ENCODE measurements at places on chromosomes 3 and 15.

DNA sequence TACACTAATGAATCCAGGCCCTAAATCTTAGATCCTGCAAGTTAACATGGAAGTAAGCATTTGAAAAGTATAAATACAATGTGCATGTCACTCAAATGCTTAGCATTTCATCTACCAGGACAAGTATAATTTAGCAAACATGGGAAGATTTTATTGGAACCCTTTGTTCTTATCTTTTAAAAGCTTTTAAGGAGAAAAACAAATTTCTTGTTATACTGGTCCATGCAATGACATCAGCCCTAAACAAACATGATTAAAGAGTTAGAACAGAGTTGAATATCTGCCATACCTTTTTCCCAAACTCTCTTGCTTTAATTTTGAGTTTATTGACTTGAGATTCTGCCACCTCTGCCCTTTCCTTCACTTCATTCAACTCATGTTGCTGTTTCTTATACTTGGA, 87.0 kb downstream of the HHLA2 start:
- H3K27ac ChIP-seq, result no peak overlapping the region
- H3K4me1 ChIP-seq, result no peaks in the 10 kb centered on the region
- H3K27me3 ChIP-seq, result no peaks in the 10 kb centered on the region
- no peak for DNase-seq

GRCh38 chr15:56699743-56700142, 33.6 kb downstream of the ZNF280D start:
- H3K27ac ChIP-seq, result no peak overlapping the region
- no peaks in the 10 kb centered on the region for H3K4me1 ChIP-seq
- no peak for DNase-seq
- no peaks in the 10 kb centered on the region for H3K27me3 ChIP-seq
- no peak overlapping the region for H3K4me3 ChIP-seq

DNA sequence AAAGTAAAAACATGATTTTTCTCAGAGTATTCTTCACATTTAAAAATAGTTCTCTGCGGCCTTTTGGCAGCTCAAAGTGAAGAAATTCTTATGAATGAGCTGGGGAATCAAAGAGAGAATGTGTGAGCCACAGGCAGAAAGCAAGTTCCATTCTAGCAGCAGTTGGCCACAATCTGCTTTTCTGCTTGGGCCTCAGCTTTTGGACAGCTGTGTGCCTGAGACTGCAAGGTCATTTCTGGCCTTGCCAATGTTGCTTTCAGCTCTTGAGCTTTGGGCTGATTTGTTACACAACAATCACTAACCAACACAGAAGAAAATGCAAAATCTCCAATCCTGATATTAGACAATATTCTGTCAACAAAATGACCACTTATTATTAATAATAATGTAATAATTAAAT, 14.4 kb upstream of the TM4SF4 start:
- no peak overlapping the region for H3K27ac ChIP-seq
- no peaks in the 10 kb centered on the region for H3K36me3 ChIP-seq
- no peak for DNase-seq
- no peak overlapping the region for H3K4me3 ChIP-seq

DNA sequence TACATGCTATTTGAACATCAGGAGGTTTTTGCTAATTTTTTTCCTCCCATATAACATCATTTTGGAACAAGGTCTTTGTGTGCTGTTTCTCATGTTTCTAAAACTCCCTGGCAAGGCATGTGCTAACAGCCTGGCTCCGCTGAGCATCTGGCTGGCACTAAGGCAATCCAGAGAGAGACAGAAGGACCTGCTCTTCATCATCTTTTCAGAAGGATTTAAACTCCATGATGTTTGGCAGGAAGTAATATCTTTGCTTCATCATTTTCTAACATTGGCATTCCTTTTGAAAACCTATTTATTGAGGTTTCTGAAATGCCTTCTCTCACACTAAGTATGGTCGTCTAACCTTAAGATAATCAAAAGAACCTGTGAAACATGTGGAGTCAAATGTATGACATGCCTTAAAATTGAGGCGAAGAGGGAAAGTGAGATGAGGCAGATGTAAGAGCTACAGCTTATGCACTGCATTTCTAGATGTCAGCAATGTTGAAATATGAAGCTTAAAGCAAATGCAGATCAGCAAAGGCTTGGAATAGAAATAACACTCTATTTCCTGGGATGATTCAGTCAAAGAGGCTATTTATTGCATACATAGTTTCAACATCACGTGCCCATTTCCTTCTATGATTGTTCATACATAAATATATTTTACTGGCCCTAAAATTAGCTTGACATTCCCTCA, 592.0 kb downstream of the ZNF385D start:
- H3K27ac ChIP-seq, result no peak overlapping the region
- H3K4me3 ChIP-seq, result no peak overlapping the region
- H3K4me1 ChIP-seq, result no peaks in the 10 kb centered on the region

- H3K4me3 ChIP-seq, result no peak overlapping the region
- DNase-seq, result no peak
- no peak overlapping the region for H3K27ac ChIP-seq
- H3K27me3 ChIP-seq, result peaks cover 4% of the 10 kb centered on the region
- no peaks in the 10 kb centered on the region for H3K36me3 ChIP-seq
Measured at GRCh38 chr3:133836497-133837158, 31.0 kb downstream of the SRPRB start.

- no peaks in the 10 kb centered on the region for H3K27me3 ChIP-seq
- no peak overlapping the region for H3K4me3 ChIP-seq
- H3K4me1 ChIP-seq, result no peaks in the 10 kb centered on the region
- no peak overlapping the region for H3K27ac ChIP-seq
Measured at GRCh38 chr3:7766530-7766929, 735.1 kb upstream of the LMCD1 start.

- peaks cover 9% of the 10 kb centered on the region for H3K4me1 ChIP-seq
- no peak for DNase-seq
- no peaks in the 10 kb centered on the region for H3K36me3 ChIP-seq
Measured at GRCh38 chr3:11514191-11514821, 129.4 kb downstream of the VGLL4 start.

- no peak for DNase-seq
- H3K27ac ChIP-seq, result no peak overlapping the region
- no peaks in the 10 kb centered on the region for H3K4me1 ChIP-seq
- H3K4me3 ChIP-seq, result no peak overlapping the region
Measured at GRCh38 chr3:21747966-21748555, 2.9 kb downstream of the ZNF385D start.

- H3K27ac ChIP-seq, result no peak overlapping the region
- DNase-seq, result no peak
- H3K27me3 ChIP-seq, result no peaks in the 10 kb centered on the region
- H3K36me3 ChIP-seq, result no peaks in the 10 kb centered on the region
- H3K4me3 ChIP-seq, result no peak overlapping the region
Measured at GRCh38 chr3:102514241-102514640, 79.4 kb downstream of the ZPLD1 start.

DNA sequence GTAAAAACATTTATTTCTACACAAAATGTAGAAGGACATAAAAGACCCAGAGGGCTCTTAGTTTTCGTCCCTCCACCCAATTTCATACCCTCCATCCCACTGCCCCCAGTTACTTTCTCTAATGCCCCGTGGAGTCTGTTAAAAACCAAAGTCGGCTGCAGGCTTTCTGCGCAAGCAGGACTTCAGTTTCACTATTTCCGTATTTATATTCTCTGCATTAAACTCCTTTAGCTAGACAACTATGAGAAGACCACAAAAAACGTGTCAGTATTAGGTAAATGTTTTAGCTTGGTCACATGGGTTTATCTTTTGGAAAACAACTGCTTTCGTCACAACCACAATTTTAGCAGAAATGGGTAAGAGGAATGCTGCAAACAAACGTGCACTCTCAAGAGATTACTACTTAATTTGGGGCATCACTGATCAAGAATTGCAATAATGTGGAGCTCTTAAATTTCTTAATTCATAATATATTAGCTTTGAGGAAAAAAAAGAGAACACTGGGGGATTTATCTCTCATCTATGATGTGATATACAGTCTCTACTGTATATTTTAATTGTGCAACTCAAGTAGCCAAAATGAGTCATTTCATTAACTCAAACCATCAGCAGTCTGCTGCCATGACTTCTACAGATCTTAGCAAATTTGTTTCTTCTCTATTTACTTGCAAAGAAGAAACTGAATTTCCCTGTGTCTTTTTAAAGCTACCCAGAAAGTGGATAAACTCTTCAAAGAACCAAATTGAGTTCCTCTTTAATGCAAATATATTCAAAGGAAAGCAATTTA, 740 bp upstream of the NSMCE3 start:
- DNase-seq, result no peak
- H3K36me3 ChIP-seq, result no peaks in the 10 kb centered on the region

DNA sequence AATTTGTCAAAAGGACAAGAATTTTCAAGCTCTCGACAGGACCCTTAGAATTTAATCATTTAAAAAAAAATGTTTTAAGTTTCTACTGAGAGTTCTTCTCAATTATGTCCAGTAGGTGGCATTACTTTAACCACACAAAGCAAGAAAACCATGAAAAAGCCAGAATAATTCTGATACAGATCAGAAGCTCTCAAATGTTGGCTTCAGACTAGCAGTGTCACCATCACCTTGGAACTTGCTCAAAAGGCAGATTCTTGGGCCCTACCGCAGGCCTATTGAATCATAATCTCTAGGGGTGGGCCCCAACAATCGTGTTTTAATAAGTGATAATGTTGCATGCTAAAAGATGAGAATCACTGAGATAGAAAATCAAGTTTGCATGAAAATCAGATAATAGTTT, 99.5 kb upstream of the KCNMB2 start:
- DNase-seq, result no peak
- H3K27me3 ChIP-seq, result no peaks in the 10 kb centered on the region

DNA sequence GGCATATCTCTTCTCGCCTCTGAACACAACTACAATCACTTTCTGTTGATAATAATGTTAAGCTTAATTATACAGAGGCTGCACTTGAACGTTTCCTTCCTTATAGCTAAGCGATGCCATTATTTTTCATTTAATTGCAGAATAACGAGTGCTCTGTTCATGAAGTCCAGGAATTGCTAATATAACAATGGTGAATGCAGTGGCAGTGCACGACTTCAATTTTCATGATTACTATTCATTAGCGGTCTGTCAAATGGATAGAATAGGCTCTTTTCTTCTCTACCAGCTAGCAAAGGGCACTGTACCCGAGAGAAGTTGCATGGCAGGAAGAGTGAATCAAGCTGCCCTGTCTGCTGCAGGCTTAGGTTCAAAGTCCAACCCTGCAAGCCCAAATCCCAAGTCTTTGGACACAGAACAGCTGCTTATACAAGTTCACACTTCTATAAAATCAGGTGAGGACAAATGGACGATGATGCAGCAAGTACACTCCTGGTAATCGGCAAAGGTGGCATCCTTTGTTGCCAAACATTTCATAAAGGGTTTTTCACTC, 75.6 kb downstream of the PDZRN3 start:
- no peak overlapping the region for H3K27ac ChIP-seq
- no peak for DNase-seq
- H3K4me1 ChIP-seq, result peaks cover 23% of the 10 kb centered on the region

- H3K27me3 ChIP-seq, result no peaks in the 10 kb centered on the region
- no peaks in the 10 kb centered on the region for H3K36me3 ChIP-seq
- peak; percentile 49 for DNase-seq
- H3K4me1 ChIP-seq, result peaks cover 15% of the 10 kb centered on the region
Measured at GRCh38 chr3:49238274-49239127, 38.5 kb downstream of the C3orf62 start.

DNA sequence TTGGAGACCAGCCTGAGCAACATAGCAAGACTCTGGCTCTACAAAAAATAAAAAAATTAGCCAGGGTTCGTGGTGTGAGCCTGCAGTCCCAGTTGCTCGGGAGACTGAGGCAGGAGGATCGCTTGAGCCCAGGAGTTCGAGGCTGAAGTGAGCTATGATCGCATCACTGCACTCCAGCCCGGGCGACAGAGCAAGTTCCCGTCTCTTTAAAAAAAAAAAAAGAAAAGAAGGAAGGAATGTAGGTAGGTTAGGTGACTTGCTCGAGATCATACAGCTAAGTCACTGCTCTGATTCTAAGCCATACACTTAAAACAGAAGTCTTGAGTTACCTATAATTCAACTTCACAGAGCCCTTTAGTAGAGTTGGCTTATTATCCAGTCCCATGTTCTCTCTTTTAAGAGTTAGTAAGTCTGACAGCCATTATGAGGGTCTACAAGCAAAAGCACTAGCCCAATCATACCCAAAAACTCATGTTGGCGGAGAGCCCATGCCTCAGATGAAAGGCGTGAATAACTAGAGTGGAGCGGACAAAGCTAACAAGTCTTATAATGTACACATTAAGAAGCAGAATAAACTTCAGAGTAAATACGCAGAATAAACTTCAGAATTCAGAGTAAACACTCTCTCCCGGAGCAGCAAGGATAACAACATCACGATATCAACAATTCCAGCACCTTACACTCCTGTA, 768 bp downstream of the AAGAB start:
- peak overlapping the region; percentile 98 for H3K27ac ChIP-seq
- H3K36me3 ChIP-seq, result no peaks in the 10 kb centered on the region
- peak overlapping the region; percentile 92 for H3K4me3 ChIP-seq
- no peak for DNase-seq
- H3K27me3 ChIP-seq, result no peaks in the 10 kb centered on the region

DNA sequence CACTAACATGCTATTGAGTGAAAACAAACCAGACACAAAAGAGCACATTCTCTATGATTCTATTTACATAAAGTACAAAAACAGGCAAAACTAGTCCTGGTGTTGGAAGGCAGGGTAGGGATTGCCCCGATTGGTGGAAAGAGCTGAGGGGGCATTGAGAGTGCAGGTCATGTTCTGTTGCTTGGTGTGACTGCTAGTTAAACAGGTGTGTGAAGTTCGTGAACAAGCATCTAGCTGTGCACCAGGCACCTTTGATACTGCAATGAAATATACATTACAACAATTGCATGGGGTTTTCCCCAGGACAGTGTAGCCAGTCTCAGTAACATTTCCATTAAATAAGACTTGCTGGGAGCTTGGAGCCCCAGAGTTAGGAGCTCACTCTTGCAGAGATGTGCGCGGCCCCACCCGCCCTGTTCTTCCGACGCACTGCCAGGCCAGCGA, 26.3 kb upstream of the THRB start:
- H3K27me3 ChIP-seq, result peaks cover 6% of the 10 kb centered on the region
- H3K27ac ChIP-seq, result no peak overlapping the region
- no peaks in the 10 kb centered on the region for H3K36me3 ChIP-seq
- DNase-seq, result no peak
- H3K4me1 ChIP-seq, result peaks cover 16% of the 10 kb centered on the region
- H3K4me3 ChIP-seq, result peak overlapping the region; percentile 59

DNA sequence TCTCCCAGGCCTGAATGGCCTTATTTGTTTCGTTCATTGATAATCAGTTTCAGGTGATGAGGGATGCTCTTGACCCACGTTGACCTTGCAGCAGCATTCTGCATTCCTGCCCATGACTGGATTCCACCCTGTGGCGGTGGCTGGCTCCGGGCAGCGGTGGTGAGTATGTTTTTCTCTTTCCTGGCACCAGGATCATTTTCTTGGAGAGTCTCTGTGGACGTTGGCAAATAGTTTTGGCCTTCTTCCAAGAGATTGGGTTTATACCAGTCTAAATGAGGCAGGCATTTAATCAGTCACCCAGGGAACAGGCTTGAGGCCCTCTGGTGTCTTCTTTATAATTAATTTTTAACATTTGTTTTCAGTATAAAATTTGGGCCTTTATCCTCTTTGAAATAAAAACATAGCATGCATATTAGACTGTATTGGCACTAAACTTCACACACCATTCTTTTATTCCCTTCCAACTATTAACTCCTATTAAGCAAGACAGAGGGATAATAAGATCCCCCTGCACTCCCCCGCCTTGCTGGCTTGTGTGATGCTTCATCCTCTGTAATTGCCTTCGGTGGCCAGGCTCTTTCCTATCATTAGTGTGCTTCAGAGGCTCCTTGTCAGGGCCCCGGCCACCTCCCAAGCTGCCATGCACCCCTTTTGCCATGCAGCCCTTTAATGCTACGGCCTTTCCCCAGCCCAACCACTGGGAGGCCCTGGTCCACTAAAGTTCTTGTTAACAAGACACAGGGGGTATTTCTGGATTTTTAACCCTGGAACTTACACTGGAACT, 176.2 kb upstream of the TOPAZ1 start:
- H3K27me3 ChIP-seq, result no peaks in the 10 kb centered on the region
- H3K36me3 ChIP-seq, result no peaks in the 10 kb centered on the region
- H3K4me3 ChIP-seq, result no peak overlapping the region
- no peak for DNase-seq
- no peak overlapping the region for H3K27ac ChIP-seq
- H3K4me1 ChIP-seq, result peaks cover 11% of the 10 kb centered on the region
